ENCODE measurements at places on chromosomes 1 and 21.

- DNase-seq, result no peak
Observed at GRCh38 chr1:157040802-157041201, 4.7 kb downstream of the ARHGEF11 start.

DNA sequence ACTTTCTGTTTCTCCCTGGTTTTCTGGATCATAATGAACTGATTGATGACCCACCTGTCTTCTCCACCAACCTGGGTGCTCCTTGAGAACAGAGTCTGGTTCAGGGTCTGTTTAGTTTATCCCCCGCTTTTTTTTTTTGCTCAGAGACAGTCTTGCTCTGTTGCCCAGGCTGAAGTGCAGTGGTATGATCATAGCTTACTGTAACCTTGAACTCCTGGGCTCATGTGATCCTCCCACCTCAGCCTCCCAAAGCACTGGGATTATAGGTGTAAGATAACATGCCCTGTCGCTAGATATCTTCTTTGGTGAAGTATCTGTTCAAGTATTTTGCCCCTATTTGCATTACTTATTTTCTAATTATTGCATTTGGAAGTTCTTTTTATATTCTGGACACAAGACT lies 30.2 kb upstream of the CITED4 start:
- DNase-seq, result no peak

DNA sequence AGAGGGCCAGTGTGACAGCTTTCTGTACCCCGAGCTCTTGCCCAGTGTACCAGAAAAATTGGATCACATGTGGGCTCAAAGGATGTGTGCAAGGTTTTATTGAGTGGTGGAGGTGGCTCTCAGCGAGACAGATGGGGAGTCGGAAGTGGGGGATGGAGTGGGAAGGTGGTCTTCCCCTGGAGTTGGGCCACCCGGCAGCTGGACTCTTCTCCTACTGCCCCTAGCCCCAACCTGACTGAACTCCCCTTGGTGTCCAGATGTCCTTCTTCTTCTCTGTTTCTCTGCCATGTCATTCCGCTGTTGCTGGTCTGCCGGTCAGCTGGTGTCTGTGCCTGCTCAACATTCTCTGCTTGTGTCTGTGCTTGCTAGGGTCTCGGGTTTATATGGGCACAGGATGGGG lies 217.9 kb downstream of the RRAGC start:
- no peak for DNase-seq

- DNase-seq, result no peak
Observed at GRCh38 chr1:3026581-3027391, 5.5 kb downstream of the ACTRT2 start.
